ENCODE measurements at places on chromosomes 3 and 15.
A peak's percentile ranks its signal among the peaks of the same experiment; 100 is the strongest.

DNA sequence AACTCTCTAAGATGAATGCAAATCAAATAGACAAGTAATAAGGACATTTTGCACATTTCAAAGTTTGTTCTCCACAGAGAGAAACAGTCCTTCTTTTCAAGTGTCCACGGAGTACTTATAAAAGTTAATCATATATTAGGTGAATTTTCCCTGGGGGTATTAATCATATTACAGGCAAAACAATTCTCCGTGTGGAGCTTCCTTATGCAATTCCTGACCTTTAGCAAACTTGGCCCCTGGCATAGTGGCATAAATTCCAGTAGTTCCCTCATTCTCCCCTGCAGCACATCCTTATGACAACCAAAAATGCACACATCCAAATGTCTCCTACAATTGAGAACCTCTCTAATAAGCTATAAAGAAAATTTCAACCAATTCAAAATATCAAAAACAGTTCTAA, 34.4 kb downstream of the FSIP1 start:
- no peak overlapping the region for H3K4me3 ChIP-seq
- H3K36me3 ChIP-seq: no peaks in the 10 kb centered on the region
- DNase-seq: no peak

DNA sequence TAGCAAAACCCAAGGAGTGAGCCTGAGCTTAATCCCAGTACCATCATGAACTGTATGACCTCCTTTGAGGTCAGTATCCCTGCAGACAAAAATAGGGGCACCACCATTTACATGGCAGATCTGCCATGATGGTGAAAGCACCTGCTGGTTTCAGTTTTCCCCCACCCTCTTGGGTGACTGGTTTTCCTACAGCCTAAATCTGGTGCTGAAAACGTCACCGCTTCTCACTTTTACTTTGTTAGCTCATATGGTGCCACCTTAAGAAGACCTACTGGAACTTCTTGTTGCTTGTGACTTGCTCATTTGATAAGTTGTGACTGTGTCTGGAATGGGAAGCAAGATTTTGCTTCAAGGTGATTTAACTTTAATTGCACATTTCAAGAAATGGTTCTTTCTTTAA, 5.1 kb downstream of the PPP1R2 start:
- H3K4me1 ChIP-seq: peaks cover 42% of the 10 kb centered on the region
- H3K36me3 ChIP-seq: peaks cover 14% of the 10 kb centered on the region
- H3K27me3 ChIP-seq: no peaks in the 10 kb centered on the region
- no peak for DNase-seq
- no peak overlapping the region for H3K4me3 ChIP-seq
- H3K27ac ChIP-seq: no peak overlapping the region

DNA sequence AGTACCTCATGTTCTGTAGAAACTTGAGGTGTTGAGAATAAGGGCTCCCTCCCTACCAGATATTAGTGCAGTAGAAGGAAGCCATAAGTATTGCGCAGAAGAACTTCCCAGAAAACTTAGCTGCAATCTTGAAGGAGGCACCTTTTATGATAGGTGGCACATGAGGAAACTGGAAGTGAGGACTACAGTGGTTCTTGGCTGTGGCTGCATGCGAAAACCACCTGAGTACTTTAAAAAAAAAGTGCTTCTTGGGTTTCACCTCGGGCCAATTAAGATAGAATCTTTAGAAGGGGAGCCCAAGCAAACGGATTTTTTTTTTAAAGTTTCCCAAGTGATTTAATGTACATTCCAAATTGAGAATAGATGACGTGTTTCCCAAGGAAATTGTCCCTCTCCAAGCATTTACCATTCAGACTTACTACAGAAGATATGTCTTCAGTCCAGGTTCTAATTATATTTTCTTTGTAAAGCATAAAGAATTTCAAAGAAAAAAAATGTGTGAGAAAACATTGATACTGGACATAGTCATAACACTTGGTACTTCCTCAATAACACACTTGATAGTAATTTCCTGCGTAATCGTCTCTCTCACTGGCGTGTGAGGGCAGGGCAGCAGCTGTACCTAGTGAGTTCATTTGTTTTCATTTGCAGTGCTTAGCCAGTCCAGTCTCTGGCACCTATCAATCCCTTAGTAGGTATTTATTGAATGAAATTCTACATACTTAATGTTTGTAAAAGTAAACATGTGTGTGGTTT, 12.3 kb upstream of the NR1I2 start:
- no peak overlapping the region for H3K4me3 ChIP-seq
- H3K4me1 ChIP-seq: no peaks in the 10 kb centered on the region
- no peaks in the 10 kb centered on the region for H3K36me3 ChIP-seq
- no peak overlapping the region for H3K27ac ChIP-seq

GRCh38 chr15:65695081-65695480, 73.3 kb downstream of the SLC24A1 start:
- H3K4me3 ChIP-seq: no peak overlapping the region
- no peaks in the 10 kb centered on the region for H3K4me1 ChIP-seq
- no peak overlapping the region for H3K27ac ChIP-seq

- peaks cover 6% of the 10 kb centered on the region for H3K4me1 ChIP-seq
- peak; percentile 63 for DNase-seq
- H3K27me3 ChIP-seq: peaks cover 63% of the 10 kb centered on the region
- H3K27ac ChIP-seq: no peak overlapping the region
- no peak overlapping the region for H3K4me3 ChIP-seq
Measured at GRCh38 chr15:99102332-99103235, 2.3 kb upstream of the SYNM start.

DNA sequence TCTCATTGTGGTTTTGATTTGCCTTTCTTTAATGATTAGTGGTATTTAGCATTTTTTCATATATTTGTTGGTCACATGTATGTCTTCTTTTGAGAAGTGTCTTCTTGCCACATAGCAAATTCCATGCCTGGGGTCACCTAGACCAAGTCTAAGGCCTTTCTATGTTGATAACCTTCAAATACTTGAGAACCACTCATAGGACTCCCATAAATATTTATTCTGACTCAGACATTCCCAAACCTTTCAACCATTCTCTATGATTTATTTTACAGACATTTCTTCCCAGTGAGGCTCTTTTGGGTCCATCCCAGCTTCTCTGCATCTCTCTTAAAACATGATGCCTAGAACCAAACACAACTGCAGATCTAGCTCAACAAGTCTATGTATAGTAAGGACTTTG, 69.2 kb downstream of the ATP8B4 start:
- no peaks in the 10 kb centered on the region for H3K27me3 ChIP-seq
- H3K27ac ChIP-seq: no peak overlapping the region
- H3K36me3 ChIP-seq: no peaks in the 10 kb centered on the region
- H3K4me3 ChIP-seq: no peak overlapping the region
- no peak for DNase-seq
